ENCODE measurements at places on chromosomes 6 and 20. TPM values are rescaled to one million over a fixed set of nuclear protein-coding genes. Genes with fewer than 3 reads are reported as not detected.

GRCh38 chr20:48614593-48615274 lies 213.1 kb downstream of the PREX1 start:
- no peak for DNase-seq

GRCh38 chr6:119493980-119494379 lies 144.4 kb upstream of the MAN1A1 start:
- DNase-seq = no peak

ZC2HC1B gene
- not detected for total RNA-seq

WFDC12 gene
- total RNA-seq = not detected

PPP2R5D gene
- total RNA-seq = 12.9 TPM

- DNase-seq = no peak
Measured at GRCh38 chr6:5525209-5525608, 263.9 kb downstream of the FARS2 start.
